ENCODE measurements at places on chromosomes 3 and 15.

GRCh38 chr15:74809242-74809641, 3.4 kb upstream of the LMAN1L start:
- no peak for DNase-seq

GRCh38 chr3:160136421-160136820, 88.8 kb upstream of the C3orf80 start:
- DNase-seq, result no peak

GRCh38 chr15:87082581-87082980, 1002.9 kb downstream of the AGBL1 start:
- DNase-seq, result no peak

- DNase-seq, result no peak
These were observed 70.5 kb upstream of the HEG1 start for GRCh38 chr3:125126323-125126722.

DNA sequence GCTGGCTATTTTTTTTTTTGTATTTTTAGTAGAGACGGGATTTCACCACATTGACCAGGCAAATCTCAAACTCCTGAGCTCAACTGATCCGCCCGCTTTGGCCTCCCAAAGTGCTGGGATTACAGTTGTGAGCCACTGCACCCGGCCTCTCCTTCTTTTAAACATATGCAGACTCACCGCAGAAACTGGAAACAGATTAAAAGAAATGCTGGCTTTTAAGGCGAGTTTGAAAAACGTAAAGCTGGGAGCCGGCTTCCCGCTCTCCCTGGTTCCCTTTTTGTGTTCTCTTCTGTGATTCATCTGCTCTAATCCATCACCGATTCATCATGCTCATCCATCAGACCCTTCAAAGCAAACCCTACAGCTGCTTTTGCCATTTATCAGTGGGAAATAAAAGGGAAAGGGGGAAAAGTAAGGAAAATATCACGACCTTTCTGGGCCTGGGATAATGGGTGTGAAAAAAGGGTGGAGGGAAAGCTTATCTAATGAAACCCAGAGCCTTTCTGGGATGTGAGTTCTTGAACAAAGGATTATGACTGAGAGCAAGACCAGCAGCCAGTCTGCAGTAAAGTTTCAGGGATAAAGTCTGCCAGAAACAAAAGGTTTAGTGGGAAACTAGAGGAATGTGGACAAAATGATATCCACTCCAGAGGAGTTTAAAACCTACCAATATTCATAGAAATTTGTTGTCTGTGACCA, 92.3 kb upstream of the LRIG1 start:
- DNase-seq, result peak; percentile 60

DNA sequence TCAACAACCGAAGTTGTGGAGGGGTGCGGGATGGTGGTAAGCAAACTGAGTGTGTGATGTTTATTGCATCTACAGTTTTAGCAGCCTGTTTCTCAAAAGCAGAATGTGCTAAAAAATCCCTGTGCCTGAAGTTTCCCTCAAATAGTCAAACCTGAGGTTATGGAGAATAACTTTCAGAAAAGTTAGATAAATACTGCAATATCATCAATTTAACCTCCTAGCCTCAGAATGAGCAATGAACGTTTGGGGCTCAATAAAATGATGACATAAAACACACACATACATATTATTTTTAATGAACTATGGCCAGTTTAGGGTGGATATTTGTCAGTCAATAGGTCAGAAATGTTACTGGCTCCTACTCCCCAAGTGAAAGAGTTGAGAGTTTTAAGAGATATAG, 201.6 kb downstream of the SEMA6D start:
- DNase-seq, result no peak

DNA sequence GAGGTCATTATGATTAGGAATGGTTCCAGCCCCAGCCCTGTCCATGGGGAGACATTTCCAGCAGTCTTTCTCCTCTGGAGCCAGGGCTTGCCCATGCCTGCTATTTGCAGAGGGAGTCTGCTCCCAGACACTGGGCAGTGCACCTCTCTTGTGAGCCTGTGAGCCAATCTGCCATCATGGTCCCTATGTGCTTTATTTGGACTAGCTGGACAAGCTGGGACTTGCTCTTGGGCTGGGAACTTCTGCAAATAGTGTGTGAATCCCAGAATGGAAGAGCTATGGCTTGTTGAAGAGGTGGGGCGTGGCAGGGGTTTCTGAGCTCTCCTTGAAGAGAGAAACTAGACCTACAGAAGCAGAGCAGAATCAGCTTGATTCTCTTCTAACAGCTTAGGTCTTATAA, 53.7 kb upstream of the KY start:
- DNase-seq, result no peak

DNA sequence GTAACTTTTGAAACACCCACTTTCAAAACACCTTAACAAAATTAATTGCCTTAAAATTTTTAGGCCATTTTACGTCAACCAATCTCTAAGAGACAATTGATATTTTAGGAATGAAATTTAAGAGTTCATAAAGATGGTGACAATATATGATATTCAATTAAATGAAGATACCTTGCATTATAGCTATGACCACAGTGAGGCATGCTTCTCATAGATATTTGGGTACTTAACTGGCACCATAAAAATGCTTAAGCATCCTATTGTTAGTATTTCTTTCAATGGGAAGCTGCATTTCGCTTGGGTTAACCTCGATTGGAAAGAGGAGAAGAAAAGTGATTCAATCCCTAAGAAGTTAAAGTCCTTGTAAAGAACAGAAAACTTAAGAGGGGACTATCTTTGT, 209.0 kb downstream of the GAP43 start:
- no peak for DNase-seq

DNA sequence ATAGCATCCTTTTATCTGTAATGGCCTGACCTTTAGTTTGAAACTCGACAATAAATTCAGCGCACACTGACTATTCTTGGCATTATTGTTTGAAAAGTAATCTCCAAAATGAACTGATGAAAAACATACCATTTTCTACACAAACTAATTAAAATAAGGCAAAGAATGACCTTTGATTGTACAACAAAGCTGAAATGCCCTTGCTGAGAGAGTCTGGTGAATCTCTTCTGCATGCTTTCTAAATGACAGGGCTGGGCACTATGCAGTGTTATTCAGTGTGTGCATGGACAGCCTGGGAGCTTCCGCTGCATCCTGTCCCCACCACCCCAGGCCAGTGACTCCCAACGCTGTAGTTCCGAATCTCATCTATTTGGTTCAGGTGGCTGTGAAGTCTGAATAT, 530.8 kb downstream of the FOXP1 start:
- DNase-seq, result no peak

- no peak for DNase-seq
These were observed 503 bp downstream of the HLTF start for GRCh38 chr3:149085828-149086231.

GRCh38 chr3:129665024-129665768, 58.7 kb upstream of the PLXND1 start:
- peak; percentile 61 for DNase-seq

- no peak for DNase-seq
These were observed 75.0 kb upstream of the CADPS start for GRCh38 chr3:62950210-62950609.

DNA sequence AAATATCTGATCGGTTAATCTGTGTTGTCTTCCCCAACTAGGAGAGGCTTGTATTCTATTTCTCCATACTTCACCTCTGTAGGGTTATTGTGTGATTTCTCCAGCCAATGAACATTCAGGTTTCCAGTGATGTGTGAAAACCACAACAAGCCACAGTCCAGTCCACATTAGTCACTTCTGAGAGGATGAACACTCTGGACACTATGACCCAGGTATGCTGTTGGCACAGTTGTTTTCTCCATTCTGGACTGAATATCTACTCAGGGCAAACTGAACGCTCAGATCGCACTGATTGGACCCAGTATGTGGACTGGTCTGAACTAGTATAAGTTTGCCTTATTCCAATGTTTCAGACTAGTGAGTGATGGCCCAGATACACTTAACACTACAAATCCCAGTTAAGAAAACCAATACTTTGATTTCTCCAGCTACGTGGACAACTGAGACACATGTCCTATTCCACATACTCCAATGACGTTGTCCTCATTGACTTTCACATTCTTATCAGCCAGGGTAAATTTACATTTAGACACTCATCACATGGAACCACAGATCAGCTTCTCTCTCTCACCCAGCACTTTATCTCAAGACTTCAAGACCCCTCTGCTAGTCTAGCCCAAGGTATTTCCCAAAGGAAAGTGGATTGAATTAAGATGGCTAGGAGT, 587.4 kb upstream of the SGO1 start:
- no peak for DNase-seq

DNA sequence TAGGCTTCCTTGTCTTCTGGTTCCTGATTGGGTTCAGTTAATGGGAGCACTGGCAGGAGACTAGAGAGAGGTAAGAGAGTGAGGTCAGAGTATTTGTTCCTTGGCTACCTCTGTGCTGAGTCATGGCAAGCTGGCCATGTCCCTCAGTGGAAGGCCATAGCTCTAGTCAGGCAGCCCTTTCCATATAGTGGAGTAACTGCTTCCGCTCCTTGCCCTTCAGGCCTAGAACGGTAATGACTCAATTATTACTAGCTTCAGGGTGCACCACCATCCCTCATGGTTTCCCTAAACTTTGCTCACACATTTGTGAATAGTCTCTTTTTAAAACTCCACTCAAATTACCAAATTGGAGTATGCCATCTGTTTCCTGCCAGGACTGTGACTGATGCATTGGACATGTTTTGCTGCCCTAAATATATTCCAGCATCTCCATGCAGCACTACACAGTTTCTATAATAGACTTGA, 10.5 kb upstream of the ANO10 start:
- DNase-seq, result peak; percentile 58

DNA sequence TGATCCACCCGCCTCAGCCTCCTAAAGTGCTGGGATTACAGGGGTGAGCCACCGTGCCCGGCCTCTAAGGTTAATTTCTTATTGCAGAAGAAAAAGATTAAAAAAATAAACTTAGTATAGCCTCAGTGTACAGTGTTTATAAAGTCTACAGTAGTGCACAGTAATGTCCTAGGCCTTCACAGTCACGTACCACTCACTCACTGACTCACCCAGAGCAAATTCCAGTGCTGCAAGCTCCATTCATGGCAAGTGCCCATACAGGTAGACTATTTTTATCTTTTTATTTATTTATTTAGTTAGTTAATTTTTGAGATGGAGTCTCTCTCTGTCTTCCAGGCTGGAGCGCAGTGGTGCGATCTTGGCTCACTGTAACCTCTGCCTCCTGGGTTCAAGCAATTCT, 3.2 kb upstream of the FLNB start:
- DNase-seq, result no peak
